ENCODE measurements at places on chromosomes 2 and 18.

DNA sequence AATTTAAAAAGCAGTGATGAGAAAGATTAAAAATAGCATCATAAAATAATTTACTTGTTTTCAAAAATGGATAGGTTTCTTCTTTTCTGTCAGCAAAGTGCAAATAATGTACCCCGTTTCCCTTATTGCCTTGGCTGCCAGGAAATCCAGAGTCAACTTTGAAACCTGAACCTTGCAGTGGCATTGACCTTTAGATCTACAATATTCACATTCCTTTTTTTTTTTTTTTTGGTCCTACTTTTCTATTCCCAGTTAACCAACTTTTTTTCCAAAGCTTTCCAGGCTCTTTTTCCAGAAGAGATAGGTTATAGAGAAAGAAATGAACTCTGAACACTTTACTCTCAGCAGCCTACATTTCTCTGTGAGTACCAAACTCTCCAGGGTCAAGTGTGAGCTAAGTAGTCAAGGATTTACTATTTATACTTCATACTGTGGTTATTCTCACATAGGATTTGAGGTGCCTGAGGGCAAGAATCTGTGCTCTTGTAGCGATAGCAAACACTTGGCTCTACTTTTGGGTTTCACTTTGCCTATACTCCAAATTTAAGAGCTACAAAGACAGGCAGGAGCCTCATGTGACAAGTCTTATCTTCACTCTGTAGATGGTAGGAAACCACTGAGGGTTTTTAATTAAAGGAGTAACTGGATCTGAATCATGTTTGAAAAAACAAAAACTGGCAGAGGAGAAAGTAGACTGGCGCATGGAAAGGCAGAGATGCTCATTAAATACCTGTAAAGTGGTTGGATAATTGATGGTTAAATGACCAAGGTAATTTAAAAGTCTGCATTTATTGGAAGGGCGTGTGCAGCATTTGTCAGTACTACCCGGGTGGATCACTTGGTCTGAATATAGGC is 63.2 kb upstream of the TMEM17 start:
- no peak for DNase-seq

- no peak for DNase-seq
Observed at GRCh38 chr2:6934758-6935651, 17.8 kb downstream of the RNF144A start.

DNA sequence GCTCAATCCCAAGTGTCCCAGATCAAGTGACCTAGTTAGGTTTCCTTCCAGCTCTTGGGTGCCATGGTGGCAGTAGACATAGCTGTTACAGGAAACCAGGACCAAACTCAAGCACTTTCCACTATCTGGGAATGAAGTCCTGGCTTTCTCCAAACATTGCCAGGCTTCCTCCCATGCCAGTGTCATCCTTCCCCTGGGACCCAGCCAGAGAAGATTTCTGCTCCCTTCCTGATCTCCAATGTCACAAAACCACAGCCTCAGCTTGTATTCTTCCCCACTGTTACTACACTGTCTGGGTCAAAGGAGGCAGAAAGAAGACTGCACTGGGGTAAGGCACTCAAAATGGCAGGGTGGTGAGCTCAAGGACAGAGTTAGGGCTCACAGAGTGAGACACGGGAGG is 347.1 kb downstream of the TNS1 start:
- no peak for DNase-seq

GRCh38 chr2:228802181-228803071 is 468.7 kb downstream of the PID1 start:
- no peak for DNase-seq

- DNase-seq: no peak
Observed at GRCh38 chr2:160581448-160581847, 87.8 kb upstream of the RBMS1 start.

GRCh38 chr2:179428649-179429048 is 164.0 kb upstream of the SESTD1 start:
- no peak for DNase-seq

DNA sequence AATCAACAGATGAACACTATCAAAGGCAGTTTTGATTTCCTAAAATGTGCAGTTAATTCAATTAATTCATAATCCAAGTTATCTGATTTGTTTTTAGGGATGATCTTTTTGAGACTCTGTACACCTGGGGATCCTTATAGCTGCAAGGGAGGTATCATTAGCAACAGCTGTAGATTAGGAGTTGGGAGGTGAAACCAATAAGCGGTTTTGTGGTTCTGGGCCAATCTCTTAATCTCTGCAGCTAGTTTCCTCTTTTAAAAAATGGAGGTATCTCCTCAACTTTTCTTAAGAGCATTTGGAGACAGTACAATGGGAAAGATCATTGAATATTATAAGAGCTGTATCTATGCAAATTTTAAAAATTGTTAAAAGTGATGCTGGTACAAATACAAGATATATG is 126.0 kb downstream of the MC4R start:
- DNase-seq: no peak

DNA sequence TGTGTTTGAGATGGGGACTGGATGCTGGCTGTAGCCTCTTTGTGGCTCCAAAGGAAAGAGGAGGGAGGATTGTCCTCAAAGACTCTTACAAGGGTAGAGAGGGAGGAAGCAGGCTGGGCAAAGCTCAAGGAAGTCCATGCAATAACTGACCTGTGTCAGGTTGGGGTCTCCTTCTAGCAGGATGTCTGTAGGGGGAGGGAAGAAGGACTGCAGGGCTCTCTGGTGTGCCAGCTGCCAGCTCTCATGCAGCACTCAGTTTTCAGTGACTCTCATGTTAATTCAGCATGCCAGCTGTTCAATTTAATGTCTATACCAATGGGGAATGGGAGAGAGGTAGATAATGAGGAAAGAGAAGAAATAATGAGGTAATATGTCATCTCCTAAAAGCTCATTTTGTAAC is 85.3 kb upstream of the RANBP2 start:
- DNase-seq: no peak

GRCh38 chr2:111185361-111186022 is 64.8 kb downstream of the BCL2L11 start:
- no peak for DNase-seq

GRCh38 chr2:20365249-20365817 is 14.7 kb upstream of the PUM2 start:
- peak; percentile 39 for DNase-seq

GRCh38 chr2:180979749-180980105 is 678 bp upstream of the UBE2E3 start:
- DNase-seq: no peak

GRCh38 chr2:207008105-207008990 is 69.0 kb downstream of the CPO start:
- DNase-seq: no peak

DNA sequence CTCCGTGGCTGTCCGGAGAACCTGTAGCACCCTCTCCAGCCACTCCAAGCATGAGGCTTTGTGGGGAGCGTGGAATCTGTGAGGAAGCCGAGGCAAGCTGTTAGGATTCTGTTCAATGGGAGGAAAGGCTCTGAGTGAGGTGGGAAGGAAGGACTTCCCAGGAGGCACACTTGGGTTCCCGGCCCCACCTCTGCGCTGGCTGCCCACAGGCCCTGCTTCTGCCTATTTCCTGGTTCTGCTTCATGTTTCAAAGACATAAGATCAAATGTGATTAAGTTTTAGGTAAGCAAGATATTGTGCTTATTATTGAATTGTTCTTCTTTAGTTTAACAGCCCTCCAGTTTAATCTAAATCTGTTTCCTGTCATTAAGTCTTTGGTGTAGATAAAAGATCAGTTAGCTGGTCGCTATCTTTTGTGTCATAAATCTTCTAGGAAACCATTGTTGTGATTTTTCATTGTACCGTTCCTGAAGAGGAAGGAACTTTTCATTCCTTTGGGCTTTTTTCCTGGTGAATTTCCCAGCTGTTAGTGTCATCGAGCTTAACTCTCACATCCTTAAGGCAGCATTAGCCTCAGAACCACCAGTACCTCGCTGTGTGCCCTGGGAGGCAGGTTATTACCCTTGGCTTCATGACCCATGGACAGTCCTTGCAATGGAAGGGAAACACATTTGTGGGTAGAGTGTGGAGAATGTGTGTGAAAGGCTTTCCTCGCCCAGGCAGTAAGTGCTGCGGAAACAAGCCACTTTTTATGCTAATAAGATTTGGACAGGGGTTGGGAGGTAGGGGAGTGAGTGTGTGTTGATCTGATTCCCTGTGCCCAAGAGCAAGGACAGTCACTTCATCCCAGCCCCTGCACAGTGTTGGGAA is 61.9 kb upstream of the ALPP start:
- no peak for DNase-seq

DNA sequence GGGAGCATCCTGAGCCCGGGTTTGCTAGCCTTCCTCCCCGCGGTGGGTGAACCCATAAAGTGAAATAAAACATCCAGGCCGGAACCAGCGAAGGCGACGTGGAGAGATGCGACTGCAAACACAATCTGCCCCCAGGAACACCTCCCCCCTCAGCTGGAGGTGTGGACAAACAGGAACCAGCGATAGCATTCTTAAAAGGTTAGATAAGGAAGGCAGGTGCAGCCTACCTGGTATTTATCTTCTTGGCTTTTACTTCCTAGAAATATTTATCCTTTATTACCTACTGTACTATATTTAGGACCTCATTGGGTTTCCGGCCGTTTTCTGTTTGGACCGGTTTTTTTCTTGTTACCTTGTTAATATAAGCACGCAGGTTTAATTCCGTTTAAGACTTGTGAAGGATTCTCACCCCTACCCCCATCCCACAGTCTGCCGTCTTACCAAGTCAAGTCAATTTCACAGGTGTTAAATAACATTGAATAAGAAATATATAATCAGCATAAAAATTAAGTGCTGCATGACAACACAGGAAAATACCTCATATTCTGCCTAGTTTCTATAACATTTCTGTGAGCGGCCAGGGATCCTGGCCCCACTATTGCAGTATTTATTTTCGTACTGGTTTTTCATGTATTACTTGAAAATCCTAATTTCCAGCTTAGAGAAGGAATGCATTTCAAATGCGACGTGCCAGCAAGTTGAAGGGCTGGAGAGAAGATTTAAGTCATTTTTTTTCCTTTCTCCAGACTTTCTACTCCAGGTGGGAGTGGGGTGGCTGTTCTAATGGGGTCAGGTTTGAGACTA is 224.0 kb upstream of the ID2 start:
- DNase-seq: no peak

- no peak for DNase-seq
Observed at GRCh38 chr2:190303647-190304046, 16.0 kb downstream of the HIBCH start.

- no peak for DNase-seq
Observed at GRCh38 chr2:25524507-25524906, 148.9 kb downstream of the DTNB start.

GRCh38 chr2:9721344-9721743 is 90.5 kb upstream of the YWHAQ start:
- DNase-seq: no peak

- no peak for DNase-seq
Observed at GRCh38 chr2:54480025-54480424, 23.9 kb downstream of the SPTBN1 start.

DNA sequence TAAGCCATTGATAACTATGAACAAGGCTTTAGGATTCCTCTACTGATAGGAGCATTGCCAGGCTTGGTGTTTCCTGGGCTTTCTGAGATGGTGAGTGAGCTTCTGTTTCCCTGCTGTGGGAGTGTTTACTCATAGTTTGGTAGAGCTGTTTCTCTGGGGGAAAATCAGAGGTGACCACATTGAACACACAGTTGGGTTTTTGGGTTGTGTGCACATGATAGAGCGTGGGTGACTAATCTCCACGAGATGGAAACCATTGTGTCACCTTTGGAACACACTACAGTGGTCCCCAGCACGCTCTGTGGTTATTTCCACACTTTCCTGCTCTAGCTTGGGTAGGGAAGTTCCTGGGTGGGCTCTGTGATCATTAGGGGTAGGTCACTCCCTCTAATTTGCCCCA is 5.4 kb downstream of the IL1R1 start:
- DNase-seq: peak; percentile 46

DNA sequence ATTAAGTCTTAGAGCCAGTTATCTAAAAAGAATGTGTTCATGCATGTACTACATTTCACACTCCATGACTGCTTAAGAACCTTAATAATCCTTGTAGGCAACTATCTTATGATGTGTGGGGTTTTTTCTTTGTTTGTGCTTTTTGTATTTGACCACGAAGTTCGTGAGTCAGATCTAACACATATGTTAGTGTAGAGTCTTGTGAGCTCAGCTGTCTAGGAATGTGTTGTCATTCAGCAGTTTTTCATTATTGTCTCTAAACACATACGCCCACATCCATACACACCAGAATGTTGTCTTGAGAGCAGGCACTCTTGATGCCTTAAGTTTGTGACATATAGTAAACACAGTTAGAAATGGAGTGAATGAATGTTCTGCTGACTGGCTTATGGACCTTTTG is 38.4 kb downstream of the CAB39 start:
- DNase-seq: no peak

GRCh38 chr2:239394978-239395377 is 5.8 kb downstream of the HDAC4 start:
- no peak for DNase-seq

- no peak for DNase-seq
Observed at GRCh38 chr2:207156451-207157161, 9.1 kb downstream of the KLF7 start.

- no peak for DNase-seq
Observed at GRCh38 chr2:43051338-43051737, 175.1 kb downstream of the ZFP36L2 start.

GRCh38 chr18:68148863-68149262 is 566.0 kb downstream of the TMX3 start:
- DNase-seq: no peak

DNA sequence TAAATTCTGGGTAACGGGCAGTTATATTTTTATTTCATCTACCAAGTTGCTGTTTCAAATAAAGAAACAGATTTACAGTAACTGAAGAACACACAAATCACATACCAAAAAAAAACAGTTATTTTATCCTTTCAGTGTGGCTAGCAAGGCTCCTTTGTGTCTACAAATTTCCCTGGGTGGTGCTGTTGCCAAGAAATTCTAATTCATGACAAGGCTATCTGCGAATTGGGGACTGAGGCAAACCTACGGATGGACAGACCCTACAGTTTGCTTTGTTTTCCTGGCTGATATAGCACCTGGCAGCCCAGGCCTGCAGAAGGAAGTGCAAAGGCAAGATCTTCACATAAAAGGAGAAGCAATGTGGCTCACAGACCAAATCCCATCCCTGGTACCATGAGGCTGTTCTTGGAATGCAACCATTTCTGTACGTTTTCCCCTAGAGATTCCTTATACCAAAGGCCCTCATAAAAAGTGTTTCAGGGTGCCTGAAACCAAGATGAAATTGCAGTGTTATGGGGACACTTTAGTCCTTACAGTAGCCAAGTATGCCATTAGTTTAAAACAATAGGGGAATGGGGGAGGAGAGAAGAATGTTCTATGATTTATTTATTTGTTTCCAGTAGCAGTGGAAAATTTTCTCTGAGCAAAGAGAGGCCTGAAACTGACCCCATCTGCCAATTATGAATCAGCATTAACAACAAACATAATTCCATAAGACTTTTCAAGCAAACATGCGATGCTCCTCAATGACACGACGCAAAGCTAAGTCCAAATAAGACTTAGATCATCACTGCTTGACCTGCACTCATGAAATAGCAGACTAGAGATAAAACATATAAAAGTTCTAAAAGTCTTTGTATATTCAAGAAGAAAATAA is 4.3 kb downstream of the KLF7 start:
- no peak for DNase-seq

DNA sequence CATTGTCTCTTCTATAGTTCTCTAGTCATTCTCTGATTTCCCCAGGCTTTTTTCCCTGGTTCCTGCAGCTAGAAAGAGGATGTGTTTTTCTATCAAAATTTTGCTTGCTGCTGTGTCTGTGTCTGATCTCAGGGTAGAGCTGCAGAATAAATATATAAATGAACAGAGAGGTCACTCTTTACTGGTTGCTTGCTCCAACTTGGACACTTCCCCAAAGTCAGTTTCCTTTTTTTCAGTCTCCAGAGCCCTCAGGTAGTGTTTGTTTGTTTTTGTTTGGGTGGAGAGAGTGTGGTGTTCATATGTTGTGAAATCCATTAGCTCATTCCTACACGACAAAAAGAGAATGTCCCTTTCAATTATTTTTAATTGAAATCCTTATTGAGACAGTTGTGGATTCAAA is 85.8 kb downstream of the CERS6 start:
- no peak for DNase-seq
